PC-3 (cell line): ENCODE measurements at places on chromosomes 13 and 19. TPM values are rescaled to one million over a fixed set of nuclear protein-coding genes. Genes with fewer than 3 reads are reported as not detected.

DNA sequence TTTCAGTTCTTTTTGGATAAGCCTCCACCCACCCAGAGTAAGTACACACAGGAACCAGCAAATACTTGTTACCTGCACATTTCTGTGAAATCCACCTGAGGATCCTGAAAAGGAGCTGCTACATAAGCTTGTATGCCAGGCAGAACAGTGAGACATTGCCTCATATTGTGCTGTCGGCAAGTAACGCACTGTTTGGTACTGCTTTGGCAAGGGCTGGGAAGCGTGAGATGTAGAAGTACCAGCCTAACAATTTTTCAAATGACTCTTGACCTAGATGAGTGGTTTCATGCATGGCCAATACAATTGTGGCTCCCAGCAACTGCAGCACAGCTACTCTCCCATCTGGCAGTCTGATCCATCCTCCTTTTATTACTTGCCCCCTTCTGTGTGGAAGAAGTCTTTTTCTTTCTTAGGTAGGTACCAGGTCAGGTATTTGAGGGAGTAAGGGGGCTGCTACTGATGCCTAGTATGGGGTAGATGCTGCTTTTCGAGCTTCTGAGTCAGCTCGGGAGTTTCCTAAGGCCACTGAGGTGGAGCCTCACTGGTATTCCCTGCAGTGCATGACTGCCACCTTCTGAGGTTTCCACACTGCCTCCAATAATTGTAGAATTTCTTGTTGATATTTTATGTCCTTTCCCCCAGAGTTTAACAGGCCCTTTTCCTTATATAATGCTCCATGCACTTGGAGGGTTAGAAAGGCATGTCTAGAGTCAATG, 52.2 kb downstream of the ZNF737 start:
- no peaks in the 10 kb centered on the region for H3K4me1 ChIP-seq
- no peak overlapping the region for H3K27ac ChIP-seq
- H3K27me3 ChIP-seq = no peaks in the 10 kb centered on the region
- H3K36me3 ChIP-seq = no peaks in the 10 kb centered on the region
- no peak overlapping the region for H3K4me3 ChIP-seq
- no peak for DNase-seq

GRCh38 chr19:13195678-13196077, 45.5 kb downstream of the IER2 start:
- H3K4me1 ChIP-seq = no peaks in the 10 kb centered on the region
- DNase-seq = no peak
- H3K27me3 ChIP-seq = no peaks in the 10 kb centered on the region
- H3K27ac ChIP-seq = no peak overlapping the region
- no peak overlapping the region for H3K4me3 ChIP-seq

Gene CNFN
- total RNA-seq = 4.1 and 4.5 TPM in 2 replicates

- no peaks in the 10 kb centered on the region for H3K27me3 ChIP-seq
- peaks cover 10% of the 10 kb centered on the region; the same call in 1 of the 2 replicates for H3K4me1 ChIP-seq
- no peak overlapping the region for H3K27ac ChIP-seq
- no peak for DNase-seq
Measured at GRCh38 chr13:48268019-48268418, 35.0 kb downstream of the ITM2B start.

DNA sequence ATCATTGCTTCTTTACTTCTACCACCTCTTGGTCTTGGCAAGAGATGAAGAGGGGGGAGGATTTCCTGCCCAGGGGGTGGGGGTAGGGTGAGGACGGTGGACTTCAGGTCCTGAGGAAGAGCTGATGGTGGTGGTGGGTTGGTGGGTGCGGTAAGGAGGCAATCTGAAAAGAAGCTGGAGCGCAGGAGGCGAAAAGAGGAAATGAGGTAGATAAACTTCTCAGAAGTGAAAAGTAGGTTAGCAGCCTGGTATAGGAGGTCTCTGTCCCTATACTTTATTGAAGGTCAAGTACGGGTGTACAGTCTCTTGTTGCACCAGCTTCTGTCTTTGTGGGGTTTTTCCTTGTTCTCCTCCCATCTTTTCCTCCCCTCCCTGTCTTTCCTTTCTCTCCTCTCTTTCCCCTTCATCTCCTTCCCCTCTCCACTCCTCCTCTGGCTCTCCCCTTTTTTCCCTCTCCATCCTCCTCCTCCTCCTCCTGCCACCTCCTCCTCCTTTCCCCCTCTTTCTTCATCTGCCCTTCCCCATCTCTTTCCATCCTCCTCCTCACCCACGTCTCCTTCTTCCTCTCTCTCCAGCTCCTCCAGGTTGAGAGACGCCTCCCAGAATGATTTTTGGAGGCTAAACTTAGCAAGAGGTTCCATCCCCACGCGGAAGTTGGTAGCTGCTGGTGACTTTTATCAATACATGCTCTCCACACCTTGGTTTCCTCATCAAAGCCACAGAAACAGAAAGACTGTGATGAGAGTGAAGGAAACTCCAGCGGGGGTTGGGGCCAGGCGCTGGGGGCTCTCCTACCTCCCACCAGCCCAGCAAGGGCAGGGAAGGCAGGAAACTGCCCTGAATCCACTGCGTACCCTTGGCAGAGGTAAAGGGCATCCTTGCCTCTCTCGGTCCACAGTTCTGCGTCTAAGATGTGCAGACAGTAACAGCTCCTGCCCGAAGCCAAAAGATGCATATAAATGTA, 15.3 kb downstream of the TNFSF14 start:
- H3K4me3 ChIP-seq = no peak overlapping the region
- no peaks in the 10 kb centered on the region for H3K4me1 ChIP-seq
- H3K27me3 ChIP-seq = peaks cover 17% of the 10 kb centered on the region
- no peaks in the 10 kb centered on the region for H3K36me3 ChIP-seq
- H3K27ac ChIP-seq = no peak overlapping the region

DNA sequence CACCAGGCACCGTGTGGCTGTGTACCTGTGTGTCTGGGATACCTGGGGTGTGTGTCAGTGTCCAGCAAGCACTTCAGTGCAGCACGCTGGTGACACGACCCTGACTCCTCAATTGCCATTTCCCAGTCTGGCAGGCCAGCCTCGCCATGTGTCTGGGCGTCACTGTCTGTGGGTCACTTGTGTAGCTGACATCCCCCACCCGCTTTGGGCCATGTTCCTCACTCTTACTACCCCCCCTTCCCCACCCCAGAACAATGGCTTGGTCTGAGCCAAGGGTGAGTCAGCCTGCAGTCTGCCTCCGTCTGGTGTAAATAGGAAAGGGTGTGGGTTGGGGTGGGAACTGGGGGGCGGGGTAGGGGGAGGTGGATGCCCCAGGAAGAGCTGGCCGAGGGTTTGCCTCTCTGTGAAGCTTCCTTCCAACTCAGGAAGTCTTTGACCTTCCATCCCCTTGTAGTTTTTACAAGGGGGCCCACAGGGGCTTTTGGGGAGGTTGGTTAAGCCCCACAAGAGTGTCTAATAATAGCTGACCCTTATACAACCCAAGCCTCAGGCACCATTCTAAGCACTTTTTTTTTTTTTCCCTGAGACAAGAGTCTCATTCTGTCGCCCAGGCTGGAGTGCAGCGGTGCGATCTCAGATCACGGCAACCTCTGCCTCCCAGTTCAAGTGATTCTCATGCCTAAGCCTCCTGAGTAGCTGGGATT, 17.6 kb downstream of the NOVA2 start:
- peak; percentile 85 for DNase-seq
- H3K4me1 ChIP-seq = peaks cover 27% of the 10 kb centered on the region
- H3K36me3 ChIP-seq = no peaks in the 10 kb centered on the region
- H3K27me3 ChIP-seq = 0 out of 2 replicates have a peak, but pooled peaks cover 9% of the 10 kb centered on the region
- H3K4me3 ChIP-seq = peak overlapping the region; percentile 15; the same call in 1 of the 2 replicates

DNA sequence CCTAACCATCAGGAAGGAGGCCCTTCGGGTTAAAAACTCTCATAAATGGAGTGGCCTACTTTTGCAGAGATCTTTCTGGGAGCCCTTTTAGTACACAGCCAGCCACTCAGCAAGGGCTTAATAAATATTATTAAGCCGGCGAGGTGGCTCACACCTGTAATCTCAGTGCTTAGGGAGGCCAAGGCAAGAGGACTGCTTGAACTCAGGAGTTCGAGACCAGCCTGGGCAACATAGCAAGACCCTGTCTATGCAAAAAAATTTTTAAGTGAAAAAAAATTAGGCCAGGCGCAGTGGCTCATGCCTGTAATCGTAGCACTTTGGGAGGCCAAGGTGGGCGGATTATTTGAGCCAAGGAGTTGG, 810 bp upstream of the KANK2 start:
- peak overlapping the region; percentile 98 for H3K4me3 ChIP-seq
- peaks cover 7% of the 10 kb centered on the region; the same call in 1 of the 2 replicates for H3K36me3 ChIP-seq
- DNase-seq = no peak
- H3K4me1 ChIP-seq = peaks cover 20% of the 10 kb centered on the region
- peak overlapping the region; percentile 12; the same call in 1 of the 2 replicates for H3K27ac ChIP-seq

- H3K27me3 ChIP-seq = no peaks in the 10 kb centered on the region
- no peak overlapping the region for H3K27ac ChIP-seq
- no peaks in the 10 kb centered on the region for H3K36me3 ChIP-seq
- no peak for DNase-seq
Measured at GRCh38 chr19:9913237-9914000, 22.9 kb downstream of the OLFM2 start.

DNA sequence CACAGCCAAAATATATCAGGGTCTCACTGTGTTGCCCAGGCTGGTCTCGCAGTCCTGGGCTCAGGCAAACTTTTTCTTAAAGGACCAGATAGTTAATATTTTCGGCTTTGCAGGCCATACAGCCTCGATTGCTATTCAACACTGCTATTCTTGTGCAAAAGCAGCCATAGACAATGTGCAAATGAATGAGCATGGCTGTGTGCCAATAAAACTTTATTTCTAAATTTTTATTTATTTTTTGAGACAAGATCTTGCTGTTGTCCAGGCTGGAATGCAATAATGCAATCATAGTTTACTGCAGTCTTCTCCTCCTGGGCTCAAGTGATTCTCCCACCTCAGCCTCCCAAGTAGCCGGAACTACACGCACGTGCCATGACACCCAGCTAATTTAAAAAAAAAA, 8.2 kb upstream of the PGLS start:
- H3K4me1 ChIP-seq = peaks cover 6% of the 10 kb centered on the region
- DNase-seq = no peak
- H3K27ac ChIP-seq = no peak overlapping the region
- H3K27me3 ChIP-seq = no peaks in the 10 kb centered on the region
- no peaks in the 10 kb centered on the region for H3K36me3 ChIP-seq
- no peak overlapping the region for H3K4me3 ChIP-seq

DNA sequence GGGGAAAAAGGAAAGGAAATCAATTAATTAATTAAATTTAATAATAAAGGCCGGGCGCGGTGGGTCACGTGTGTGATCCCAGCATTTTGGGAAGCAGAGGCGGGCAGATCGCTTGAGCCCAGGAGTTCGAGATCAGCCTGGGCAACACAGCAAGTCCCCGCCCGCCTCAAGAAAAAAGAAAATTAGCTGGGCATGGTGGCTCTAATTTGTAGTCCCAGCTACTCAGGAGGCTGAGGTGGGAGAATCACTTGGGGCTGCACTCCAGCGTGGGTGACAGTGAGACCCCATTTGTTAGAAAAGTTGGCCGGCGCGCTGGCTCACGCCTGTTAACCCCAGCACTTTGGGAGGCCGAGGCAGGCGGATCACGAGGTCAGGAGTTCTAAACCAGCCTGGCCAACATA, 733 bp upstream of the CD320 start:
- 0 out of 2 replicates have a peak overlapping the region, but pooled peaks have one; percentile 25 for H3K4me3 ChIP-seq
- H3K4me1 ChIP-seq = peaks cover 44% of the 10 kb centered on the region
- no peaks in the 10 kb centered on the region for H3K27me3 ChIP-seq
- H3K27ac ChIP-seq = peak overlapping the region; percentile 79
- H3K36me3 ChIP-seq = peaks cover 13% of the 10 kb centered on the region; the same call in 1 of the 2 replicates

Gene CDADC1
- 3.7 and 17.6 TPM in 2 replicates for total RNA-seq

Gene ZNF541
- not detected in 2 replicates for total RNA-seq

- H3K27me3 ChIP-seq = no peaks in the 10 kb centered on the region
- peak overlapping the region; percentile 73 for H3K27ac ChIP-seq
- no peaks in the 10 kb centered on the region for H3K36me3 ChIP-seq
- DNase-seq = peak; percentile 90
- peak overlapping the region; percentile 91 for H3K4me3 ChIP-seq
- H3K4me1 ChIP-seq = peaks cover 39% of the 10 kb centered on the region
Measured at GRCh38 chr19:38263689-38264485, 486 bp upstream of the SPINT2 start.

DNA sequence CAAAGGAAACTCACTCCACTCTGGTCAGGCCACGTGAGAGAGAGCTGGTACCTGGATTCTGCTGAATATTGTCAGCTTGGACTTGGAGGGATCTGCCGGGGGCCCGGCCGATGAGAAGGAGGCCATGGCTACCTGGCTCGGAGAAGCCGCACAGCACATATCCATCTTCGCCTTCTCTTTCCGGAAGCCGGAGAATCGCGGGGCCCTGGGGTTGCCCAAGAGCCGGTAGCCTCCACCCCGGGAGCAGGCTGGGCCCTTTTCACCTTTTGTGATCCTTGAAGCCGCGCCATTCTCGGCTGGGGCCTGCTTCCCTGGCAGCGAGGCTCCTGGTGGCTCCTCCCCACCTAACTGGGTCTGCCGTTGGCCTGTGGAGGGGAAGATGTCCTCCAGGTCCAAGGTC, 28.9 kb downstream of the ZNF541 start:
- H3K27ac ChIP-seq = no peak overlapping the region
- H3K36me3 ChIP-seq = no peaks in the 10 kb centered on the region
- H3K27me3 ChIP-seq = no peaks in the 10 kb centered on the region
- no peak overlapping the region for H3K4me3 ChIP-seq
- H3K4me1 ChIP-seq = no peaks in the 10 kb centered on the region
- no peak for DNase-seq

- peak; percentile 31 for DNase-seq
- peaks cover 4% of the 10 kb centered on the region; the same call in 1 of the 2 replicates for H3K4me1 ChIP-seq
- H3K27me3 ChIP-seq = no peaks in the 10 kb centered on the region
Measured at GRCh38 chr13:52405767-52406494, at the start of gene THSD1. Gene THSD1, minus strand, starts transcription at chr13:52406172. Its CDS starts 3,572 bp downstream, at chr13:52402600.

DNA sequence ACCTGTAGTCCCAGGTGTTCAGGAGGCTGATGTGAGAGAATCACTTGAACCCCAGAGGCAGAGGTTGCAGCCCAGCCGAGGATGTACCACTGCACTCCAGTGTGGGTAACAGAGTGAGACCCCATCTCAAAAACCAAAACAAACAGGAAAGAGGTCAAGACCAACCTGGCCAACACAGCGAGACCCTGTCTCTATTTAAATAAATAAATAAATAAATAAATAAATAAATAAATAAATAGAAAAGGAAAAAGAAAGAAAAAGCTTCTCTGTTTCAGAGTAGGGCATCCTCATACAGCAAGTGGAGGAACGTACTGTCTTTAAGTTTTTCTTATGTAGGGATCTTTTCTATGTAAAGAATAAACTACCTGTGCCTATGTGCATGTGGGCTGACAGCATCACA, 2.3 kb downstream of the ZNF700 start:
- H3K36me3 ChIP-seq = peaks cover 52% of the 10 kb centered on the region
- H3K27me3 ChIP-seq = no peaks in the 10 kb centered on the region
- peaks cover 4% of the 10 kb centered on the region; the same call in 1 of the 2 replicates for H3K4me1 ChIP-seq
- DNase-seq = no peak

Gene KIR3DL1
- not detected in 2 replicates for total RNA-seq

GRCh38 chr19:5436106-5436947, 18.9 kb upstream of the ZNRF4 start:
- H3K4me3 ChIP-seq = no peak overlapping the region
- no peaks in the 10 kb centered on the region for H3K36me3 ChIP-seq
- H3K27me3 ChIP-seq = 0 out of 2 replicates have a peak, but pooled peaks cover 5% of the 10 kb centered on the region
- H3K4me1 ChIP-seq = peaks cover 6% of the 10 kb centered on the region
- peak; percentile 32 for DNase-seq
- no peak overlapping the region for H3K27ac ChIP-seq

Gene TINCR
- total RNA-seq = 0.58 and 0.69 TPM in 2 replicates

GRCh38 chr13:107518780-107519179, 696.6 kb downstream of the LIG4 start:
- H3K4me1 ChIP-seq = no peaks in the 10 kb centered on the region
- DNase-seq = no peak
- H3K27ac ChIP-seq = no peak overlapping the region
- no peak overlapping the region for H3K4me3 ChIP-seq

Gene IL4I1
- total RNA-seq = 0.29 and 2.2 TPM in 2 replicates
